ENCODE measurements at places on chromosomes 11 and 22.
A peak's percentile ranks its signal among the peaks of the same experiment; 100 is the strongest.

GRCh38 chr11:132115454-132115853 is 745.0 kb downstream of the NTM start:
- no peak for DNase-seq

GRCh38 chr11:34182921-34183685 is 77.7 kb downstream of the NAT10 start:
- DNase-seq: no peak

DNA sequence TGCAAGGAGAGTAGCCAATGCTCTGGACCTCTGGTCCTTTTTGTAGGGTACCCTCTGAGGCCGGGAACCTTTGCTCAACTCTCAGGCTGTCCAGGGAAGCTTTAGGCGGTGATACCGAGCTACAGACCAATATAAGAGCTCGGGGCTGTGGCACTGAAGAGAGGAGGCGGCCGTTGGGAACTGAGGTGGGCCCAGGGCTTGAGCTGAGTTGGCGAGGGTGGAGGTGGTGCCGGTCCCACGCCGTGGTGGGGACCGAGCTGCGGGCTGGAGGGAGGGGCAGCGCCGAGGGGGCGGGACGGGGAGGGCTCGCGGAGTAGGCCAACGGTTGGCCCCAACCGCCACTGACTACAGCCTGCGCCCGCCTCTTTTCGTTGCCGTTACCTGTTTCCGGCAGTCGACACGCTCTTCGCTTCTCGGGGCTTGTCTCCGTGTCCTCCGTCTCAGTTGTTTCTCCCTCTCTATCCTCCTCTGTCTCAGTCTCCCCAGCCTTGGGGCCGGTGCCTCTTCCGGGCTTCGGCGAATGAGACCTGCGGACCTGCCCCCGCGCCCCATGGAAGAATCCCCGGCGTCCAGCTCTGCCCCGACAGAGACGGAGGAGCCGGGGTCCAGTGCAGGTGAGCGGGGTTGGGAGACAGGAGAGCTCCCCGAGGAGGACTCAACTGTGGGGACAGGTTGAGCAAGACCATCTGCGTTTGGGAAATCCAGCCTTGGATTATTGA is at the start of gene NEU3:
Gene NEU3 (plus strand): TSS at position 393 of the 719 bp plus-strand sequence. CDS start 128 bp downstream, at position 521.
- peak; percentile 80 for DNase-seq

- DNase-seq: no peak
These were observed 362.1 kb downstream of the DDX10 start for GRCh38 chr11:109026891-109027489.

DNA sequence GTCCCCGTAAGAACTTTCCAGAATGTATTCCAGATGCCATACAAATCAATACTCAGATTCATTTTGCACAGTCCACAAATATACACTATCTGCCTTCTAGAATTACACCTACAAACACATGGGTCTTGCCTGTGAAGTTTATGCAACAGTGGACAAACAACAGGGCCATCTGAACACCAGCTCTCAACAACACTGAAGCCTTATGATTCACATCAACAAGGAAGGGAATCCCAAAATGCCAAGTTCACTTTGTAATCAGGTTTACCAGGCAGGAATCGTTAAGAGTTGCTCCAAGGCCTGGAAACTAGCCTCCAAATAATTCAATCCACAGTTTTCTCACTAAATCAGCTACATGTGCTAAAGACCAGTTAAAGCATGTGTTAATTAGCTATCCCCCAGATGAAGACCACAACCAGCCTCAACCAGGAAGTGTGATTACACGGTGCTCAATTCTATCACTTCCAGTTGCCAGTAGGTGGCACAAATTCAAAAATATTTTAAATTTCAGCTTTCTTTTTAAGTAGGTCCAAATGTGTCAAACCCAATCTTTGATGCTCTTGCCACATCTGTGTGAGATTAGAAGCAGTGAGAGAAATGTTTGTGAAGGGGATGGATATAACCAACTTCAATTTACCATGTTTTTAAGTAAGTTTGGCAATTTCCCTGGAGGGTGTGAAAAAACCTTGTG is 139.1 kb upstream of the BDNF start:
- no peak for DNase-seq

DNA sequence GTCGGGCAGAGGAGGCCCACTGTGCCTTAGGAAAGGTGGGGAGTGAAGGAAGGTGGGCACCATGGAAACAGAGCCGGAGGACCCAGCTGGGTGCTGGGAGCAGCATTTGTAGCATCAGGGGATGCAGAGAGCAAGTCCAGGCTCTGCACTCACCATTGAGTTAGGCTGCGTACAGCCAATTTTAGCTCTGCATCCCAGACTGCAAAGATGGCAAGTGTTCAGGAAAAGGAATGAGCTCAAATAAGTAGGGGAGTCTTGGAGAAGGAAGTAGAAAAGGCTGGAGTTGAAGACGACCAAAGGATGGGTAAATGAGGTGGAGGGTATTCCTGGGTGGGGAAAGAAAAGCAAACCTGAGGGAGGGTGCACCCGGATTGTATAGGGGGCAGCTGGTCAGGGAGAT is 31.6 kb upstream of the ETS1 start:
- no peak for DNase-seq
